ENCODE measurements at places on chromosomes 4 and X.

DNA sequence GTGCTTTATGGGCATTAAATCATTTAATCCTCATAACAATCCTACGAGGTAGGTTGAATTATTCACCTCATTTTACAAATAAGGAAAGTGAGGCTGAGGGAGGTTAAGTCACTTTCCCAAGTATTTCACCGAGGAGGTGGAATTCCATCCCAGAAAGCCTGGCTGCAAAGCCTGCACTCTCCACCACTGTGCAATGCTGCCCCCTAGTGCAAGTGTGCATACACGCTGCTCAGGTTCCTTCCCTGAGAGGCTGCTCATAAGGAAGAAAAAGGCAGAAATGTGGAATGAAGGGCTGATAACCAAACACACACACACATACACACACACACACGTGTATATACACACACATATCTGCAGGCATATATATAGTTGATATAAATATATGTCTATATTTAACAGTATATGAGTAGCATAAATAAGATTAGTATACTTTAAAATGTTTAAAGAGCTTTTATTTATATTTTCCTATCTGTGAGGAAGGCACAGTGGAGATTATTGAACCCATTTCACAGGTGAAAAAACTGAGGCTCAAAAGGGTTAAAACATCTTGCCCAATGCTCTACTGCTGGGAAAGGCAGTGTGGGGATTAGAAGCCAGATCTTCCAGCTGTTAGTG, 714.5 kb upstream of the TENM3 start:
- no peak for DNase-seq

- DNase-seq, result no peak
Measured at GRCh38 chr4:14887842-14888433, 114.3 kb upstream of the CPEB2 start.

- no peak for DNase-seq
Measured at GRCh38 chr4:8148785-8149435, 9.7 kb downstream of the ABLIM2 start.

- DNase-seq, result no peak
Measured at GRCh38 chr4:13994016-13994415, 366.5 kb upstream of the BOD1L1 start.

DNA sequence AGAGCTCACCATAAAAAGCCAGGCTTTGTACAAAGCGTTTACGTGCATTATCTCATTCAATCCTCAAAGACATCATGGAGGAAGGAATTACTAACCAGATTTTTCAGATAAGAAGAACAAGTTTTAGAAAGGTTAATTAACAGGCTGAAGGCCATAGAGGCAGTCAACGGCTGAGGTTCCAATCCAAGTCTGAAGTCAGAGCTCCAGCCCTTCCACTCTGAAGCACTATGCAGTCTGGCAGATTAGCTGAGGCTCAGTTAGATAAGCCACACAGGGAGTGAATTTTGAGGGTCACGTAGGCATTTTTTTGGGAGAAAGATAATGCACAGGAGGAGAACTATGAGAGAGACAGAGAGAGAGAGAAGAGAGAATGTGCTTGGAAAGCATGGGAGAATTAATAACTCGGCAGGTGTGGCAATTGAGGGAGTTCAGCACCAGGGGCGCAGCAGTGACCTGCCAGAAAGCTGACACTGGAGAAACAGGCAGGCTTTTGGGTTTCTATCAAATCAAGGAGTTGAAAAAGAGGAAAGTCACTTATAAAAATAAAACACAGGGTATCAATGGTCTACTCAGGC, 116.5 kb upstream of the NAP1L5 start:
- DNase-seq, result no peak

DNA sequence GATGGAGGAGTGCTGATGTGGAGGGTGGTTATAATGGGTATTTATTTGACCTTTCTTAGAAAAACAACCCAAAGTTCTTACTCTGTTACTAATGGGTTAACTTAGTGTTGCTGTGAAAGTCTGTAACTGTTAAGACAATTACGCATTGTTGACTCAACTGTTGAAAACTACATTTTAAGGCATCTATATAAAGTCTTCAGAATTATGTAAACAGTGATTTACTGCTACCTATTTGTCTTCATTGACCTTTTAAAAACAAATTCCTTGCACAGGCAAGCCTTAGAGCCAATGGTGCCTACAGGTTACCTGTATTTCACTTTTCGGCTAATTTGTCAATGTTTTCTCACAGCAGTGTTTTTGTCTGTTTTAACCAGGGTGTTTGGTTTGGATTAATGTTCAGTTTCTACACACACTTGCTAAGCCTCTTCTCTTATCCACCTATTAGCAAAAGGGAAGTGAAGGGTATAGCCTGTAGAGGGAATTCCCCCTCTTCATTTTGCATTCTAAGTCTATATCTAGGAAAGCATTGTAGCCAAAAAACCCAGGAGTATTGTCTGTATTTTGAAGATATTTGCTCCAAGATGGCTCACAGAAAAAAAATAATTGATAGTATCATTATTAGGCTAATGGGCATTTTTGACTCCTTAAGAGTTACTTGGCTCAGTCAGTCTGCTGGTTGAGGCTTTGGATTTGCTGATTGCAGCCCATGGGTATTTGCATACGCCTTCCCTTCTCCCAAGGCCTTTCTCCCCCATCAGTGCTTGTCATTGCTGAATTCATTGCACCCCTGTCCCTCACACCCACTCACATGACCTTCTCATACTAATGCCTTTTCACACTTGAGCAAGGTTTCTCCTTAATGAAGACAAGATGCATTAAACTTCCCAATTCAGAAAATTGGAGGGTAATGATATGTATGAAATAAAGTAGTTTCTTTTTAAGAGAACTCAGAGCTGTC, 30.5 kb downstream of the AFF1 start:
- DNase-seq, result no peak

- DNase-seq, result no peak
Measured at GRCh38 chr4:182862141-182862875, 54.9 kb downstream of the DCTD start.

GRCh38 chr4:65954416-65954815, 284.1 kb upstream of the EPHA5 start:
- no peak for DNase-seq

DNA sequence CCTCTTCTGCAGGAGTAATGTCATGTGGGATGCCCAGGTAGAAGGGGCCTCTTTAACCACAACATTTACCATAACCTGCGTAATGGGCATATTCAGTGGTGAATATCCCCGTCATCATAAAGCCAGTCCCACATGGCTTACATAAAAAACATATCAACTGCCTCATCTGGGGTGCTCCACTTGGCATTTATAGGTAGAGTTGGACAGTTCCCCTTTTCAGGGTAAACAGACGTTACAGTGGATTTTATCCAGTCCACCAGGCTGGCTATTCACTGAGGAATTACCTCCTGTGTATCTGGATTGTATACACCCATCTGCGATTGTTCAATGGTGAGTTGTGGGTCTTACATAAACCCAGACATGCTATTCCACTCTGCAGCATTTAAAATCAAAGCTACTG, 70.7 kb upstream of the ANKRD17 start:
- DNase-seq, result no peak

- no peak for DNase-seq
Measured at GRCh38 chr4:78939667-78940008, 400 bp upstream of the PAQR3 start.

GRCh38 chr4:37490391-37491347, 195.5 kb downstream of the RELL1 start:
- no peak for DNase-seq

- no peak for DNase-seq
Measured at GRCh38 chr4:110675426-110675825, 52.5 kb upstream of the PITX2 start.

GRCh38 chrX:103063191-103063845, 653 bp downstream of the BEX1 start:
- no peak for DNase-seq

- DNase-seq, result no peak
Measured at GRCh38 chr4:8296491-8296890, 26.9 kb downstream of the HTRA3 start.

GRCh38 chrX:4850312-4850711, 1136.9 kb upstream of the PRKX start:
- DNase-seq, result no peak

Data from stimulated activated naive CD4-positive, alpha-beta T cell (primary cell).